ENCODE measurements at places on chromosomes 2 and 18.

DNA sequence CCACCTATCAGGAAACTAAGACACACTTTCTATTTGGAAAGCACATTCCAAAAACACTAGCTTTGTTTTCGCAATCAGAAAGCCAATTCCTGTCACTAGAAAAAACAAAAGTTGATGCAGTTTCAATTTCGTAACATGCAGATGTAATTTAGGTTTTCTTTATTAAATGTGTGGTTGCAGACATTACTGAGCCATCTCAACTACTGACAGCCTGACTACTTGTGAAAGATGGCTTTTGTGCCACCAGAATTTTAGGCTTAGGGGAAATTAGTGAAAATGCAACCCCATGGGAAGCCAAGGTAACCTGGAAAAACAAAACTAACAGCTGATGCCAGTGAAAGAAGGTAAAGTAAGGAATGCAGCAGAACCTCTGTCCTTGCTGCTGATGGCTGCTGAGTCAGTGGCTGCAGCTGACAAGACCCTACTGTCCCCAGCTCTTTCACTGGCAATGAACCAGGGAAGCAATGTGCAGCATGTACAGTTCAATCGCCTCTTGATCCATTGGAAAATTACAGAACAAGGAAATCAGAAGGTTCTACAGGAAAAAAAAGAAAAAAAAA is 34.9 kb downstream of the FEZ2 start:
- DNase-seq = no peak

DNA sequence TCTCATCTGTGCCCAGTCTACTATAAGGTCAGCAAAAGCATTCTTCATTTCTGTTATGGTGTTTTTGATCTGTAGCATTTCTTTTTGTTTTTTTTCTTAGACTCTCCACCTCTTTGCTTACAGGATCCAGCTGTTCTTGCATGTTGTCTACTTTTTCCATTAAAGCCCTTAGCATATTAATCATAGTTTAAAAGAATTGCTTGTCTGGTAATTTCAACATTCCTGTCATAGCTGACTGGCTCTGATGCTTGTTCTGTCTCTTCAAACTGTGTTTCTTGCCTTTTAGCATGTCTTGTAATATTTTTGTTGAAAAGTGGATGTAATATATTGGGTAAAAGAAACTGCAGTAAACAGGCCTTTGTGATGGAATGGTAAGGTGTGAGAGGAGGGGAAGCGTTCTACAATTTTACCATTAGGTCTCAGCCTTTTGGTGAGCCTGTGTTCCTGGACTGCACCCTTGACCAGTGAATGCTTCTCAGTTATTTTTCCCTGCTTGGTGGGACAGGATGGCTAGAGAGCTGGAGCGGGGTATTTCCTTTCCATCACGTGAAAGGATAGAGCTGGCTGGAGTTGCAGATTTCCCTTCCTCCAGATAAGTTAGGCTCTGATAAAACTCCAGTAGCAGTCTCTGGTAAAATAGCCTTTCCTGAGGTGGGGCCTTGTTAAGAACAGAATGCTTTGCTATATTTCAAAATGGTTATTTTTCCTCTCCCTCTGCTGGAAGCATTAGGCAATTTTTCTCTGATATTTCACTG is 65.4 kb downstream of the PLA2R1 start:
- no peak for DNase-seq

- DNase-seq = no peak
Observed at GRCh38 chr2:3387011-3387410, 7.5 kb downstream of the TRAPPC12 start.

GRCh38 chr2:219441451-219442255 is 7.0 kb downstream of the SPEG start:
- no peak for DNase-seq

- DNase-seq = no peak
Observed at GRCh38 chr2:97784953-97785352, 71.6 kb downstream of the ZAP70 start.

- no peak for DNase-seq
Observed at GRCh38 chr18:70082430-70082829, 123.1 kb downstream of the RTTN start.

DNA sequence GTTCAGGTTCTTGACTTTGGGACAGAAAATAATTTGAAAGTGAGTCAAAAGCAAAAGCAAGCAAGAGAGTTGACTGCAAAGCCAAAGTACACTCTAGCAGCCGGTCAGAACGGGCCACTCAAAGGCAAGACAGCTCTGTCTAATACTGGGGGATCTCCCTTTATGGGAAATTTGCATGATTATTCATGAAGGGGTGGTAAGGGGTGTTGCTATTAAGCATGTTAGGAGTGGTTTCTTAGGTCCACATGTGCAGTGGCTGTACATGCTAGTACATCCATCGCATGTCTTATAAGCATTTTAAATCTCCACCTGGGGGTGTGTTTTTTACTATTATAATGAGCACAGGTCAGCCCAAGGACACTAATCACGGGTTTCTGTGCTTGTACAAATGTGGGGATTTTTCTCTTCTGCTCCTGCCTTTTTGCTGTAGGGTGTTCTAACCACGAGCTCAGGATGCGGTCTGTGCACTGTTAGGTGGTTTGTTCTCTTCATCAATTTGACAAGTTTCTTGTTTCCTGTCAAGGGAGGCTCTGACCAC is 60.2 kb upstream of the SPP2 start:
- no peak for DNase-seq

- DNase-seq = peak; percentile 76
Observed at GRCh38 chr2:71742953-71743601, 289.7 kb downstream of the DYSF start.

DNA sequence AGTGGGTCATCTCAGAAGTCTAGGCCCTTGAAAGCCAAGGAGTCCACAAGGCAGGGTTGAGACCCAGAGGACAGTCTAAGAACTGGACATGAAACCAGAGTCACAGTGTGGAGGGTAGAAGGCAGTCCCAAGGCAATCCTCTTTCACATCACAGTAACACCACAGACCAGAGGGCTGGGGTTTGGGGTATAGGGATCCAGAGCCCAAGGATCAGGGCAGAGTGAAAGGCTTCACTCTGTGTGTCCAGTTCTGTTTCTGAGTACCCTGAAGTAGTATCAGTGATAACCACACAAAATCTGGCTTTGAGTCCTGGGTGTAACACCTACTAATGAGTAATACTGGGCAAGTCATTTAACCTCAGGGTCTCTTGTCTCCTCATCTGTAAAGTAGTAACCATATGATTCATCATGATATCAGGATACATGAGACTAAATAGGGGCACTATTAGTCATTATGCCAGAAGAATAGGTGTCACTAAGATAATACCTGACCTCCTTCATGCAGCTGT is 91.0 kb downstream of the ICA1L start:
- DNase-seq = no peak

DNA sequence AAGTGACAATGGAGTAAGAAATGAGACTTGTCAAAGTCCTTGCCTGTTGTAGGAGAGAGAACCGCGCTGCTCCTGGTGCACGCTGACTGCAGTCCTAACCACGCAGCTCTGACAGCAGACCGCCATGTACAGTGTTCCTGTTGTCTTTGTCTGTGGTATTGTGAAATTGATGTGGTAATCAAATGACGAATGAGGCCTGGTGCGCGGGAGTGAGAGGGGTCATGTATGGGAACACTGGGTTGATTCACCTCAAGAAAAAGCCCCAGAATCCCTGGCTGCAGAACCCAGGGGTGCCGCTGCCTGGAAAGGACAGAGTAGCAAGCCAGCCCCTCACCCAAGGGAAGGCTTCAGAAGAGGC is 64.0 kb downstream of the INPP4A start:
- peak; percentile 34 for DNase-seq

Data from left forelimb (tissue), 1 donor.